ENCODE measurements at places on chromosomes 12 and 14.

GRCh38 chr12:123029550-123029949 lies 49.1 kb downstream of the ARL6IP4 start:
- DNase-seq, result no peak

- no peak for DNase-seq
These were observed 133.1 kb downstream of the CACNA1C start for GRCh38 chr12:2185751-2186341.

DNA sequence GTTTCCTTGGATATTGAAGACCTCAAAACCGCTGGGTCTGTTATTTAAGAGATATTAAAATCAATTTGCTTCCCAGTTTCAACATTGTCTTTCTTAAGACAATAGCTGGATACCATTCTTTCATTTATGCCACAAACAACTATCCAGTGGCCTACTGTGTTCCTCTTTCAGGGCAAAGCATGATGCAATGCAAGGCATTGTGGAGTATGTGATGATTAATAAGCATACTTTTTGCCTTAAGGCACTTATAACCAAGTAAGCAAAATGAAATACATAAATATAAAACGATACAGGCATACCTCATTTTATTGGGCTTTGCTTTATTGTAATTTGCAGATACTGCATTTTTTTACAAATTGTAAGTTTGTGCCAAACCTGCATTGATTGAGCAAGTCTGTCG lies 45.5 kb downstream of the SCN8A start:
- DNase-seq, result no peak

DNA sequence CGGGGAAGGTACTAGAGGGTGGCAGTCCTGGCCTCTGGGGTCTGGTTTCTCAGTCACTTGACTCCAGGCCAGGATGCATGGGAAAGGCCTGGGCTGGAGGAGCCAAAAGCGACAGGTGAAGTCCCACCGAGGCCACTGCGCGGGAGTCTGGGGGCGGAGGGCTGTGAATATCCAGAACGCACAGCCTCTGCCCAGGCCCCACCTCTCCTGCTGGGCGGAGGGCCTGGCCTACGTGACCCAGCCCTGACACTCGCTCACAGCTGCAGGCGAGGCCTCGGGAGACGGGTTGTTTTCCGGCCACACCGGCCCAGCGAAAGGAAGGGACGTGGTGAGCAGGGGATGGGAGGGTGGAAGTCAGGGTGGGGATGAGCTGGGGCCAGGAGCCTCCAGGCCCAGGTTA lies 91.2 kb downstream of the RFLNA start:
- DNase-seq, result peak; percentile 80

DNA sequence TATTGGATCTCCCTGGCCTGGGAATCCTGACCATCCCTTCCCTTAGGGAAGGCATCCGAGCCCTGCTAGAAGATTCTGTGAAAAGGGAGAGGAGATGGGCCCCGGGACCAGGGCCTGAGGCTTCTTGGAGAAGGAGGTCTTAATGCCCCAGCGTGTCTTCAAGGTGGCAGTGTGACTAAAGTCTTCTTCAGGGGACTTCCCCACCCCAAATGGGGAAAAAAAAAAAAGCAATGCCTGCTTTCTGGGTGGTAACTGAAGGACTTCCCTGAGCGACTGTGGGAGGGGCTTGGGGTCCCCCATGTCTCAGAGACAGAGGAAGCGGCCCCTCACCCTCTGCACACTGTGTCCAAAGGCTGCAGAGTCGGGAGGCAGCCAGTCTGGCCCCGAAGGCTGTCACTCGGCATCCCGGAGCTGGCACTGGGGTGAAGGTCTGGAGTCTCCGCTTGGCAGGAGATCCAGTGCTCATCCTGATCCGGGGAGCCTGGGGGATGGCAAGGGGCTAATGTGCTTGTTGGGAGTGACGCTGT lies 7.8 kb upstream of the PGF start:
- no peak for DNase-seq

- no peak for DNase-seq
These were observed 5.1 kb upstream of the SMOC1 start for GRCh38 chr14:69873877-69874780.

GRCh38 chr12:64733857-64734256 lies 25.3 kb downstream of the GNS start:
- DNase-seq, result no peak

GRCh38 chr12:5656836-5657235 lies 224.9 kb downstream of the NTF3 start:
- DNase-seq, result no peak

GRCh38 chr12:67592228-67593011 lies 56.1 kb upstream of the DYRK2 start:
- no peak for DNase-seq

GRCh38 chr12:113650476-113650875 lies 178.8 kb upstream of the LHX5 start:
- no peak for DNase-seq

GRCh38 chr12:53743266-53744129 lies 8.3 kb downstream of the CISTR start:
- peak; percentile 85 for DNase-seq

- no peak for DNase-seq
These were observed 19.8 kb downstream of the KRT7 start for GRCh38 chr12:52252728-52253343.

DNA sequence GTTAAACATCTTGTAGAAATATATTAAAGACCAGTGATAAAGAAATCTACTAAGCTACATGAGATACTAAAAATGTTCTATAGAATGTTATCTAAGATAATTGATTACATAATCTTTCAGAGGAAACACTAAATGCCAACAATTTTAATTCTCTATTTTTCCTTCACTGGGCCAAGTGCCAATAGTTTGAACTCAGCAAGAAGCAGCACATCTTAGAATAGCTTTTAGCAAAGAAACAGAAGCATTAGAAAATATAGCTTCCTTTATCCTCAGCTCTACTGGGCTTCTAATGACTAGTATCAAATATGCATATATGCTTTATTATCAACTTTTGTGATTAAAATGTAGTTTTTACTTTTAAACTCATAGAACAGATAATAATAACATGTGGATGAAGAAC lies 461.4 kb upstream of the USP15 start:
- DNase-seq, result no peak

- no peak for DNase-seq
These were observed 18.1 kb downstream of the EGLN3 start for GRCh38 chr14:33932576-33933345.

DNA sequence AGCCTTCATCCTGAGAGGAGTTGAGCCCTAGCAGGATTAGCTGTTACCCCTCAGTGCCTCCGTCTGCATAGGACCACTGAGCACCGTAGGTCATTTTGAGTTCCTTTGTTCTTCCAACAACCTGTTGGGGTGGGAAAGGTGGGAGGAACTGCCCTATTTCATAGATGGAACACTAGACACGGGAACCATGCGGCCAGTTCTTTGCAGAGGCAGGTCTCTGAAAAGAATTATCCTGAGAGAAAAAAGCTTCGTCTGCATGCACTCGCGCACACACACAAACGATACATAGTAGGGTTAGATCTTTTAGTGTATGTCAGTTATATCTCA lies 28.5 kb downstream of the TRAFD1 start:
- no peak for DNase-seq

GRCh38 chr14:31568161-31568560 lies 7.0 kb downstream of the NUBPL start:
- no peak for DNase-seq

DNA sequence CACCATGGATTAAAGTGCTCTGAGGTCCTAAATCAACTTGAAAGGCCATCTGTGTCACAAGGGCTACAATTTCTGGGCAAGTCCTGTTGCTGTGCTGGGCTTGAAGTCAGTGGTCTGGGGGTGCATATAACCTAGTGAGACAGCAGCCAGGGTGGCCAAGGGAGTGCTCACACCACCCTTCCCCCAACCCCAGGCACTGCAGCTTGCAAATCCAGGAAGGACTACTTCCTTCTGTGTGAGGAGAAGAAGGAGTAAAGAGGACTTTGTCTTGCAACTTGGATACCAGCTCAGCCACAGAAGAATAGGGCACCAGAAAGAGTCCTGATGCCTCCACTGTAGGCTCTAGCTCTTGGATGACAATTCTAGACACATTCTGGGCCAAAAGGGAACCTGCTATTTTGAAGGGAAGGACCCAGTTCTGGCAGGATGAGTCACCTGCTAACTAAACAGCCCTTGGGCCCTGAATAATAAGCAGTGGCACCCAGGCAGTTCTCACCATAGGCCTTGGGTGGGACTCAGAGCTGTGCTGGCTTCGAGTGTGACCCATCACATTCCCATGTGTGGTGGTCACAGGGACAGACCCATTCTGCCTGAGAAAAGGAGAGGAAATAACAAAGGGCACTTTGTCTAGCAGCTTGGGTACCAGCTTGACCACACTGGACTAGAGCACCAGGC lies 32.6 kb upstream of the DHRS7 start:
- DNase-seq, result no peak

DNA sequence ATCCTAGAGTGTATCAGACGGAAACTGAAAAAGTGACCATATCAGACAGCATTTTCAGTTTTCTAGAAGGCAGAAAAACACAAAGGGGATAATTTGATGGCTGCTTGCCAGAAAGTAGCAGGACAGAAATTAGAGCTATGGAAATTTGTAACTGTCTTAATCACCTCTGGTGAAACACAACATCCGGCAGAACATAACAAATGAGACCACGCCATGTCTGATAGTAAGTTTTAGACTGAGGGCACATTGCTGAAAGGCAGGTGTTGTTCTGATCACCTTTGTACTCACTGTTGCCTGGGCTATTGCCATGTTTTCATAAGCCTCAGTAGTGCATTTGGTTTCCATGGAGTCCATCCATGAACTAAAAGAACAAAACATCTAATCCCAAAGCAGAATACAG lies 290.3 kb downstream of the PAWR start:
- DNase-seq, result no peak

GRCh38 chr12:117236456-117237001 lies 46.3 kb upstream of the FBXO21 start:
- peak; percentile 93 for DNase-seq

GRCh38 chr14:75433631-75434071 lies 5.8 kb downstream of the JDP2 start:
- no peak for DNase-seq
